MG63 (cell line): ENCODE measurements at places on chromosomes 7 and 10.
A peak's percentile ranks its signal among the peaks of the same experiment; 100 is the strongest.

DNA sequence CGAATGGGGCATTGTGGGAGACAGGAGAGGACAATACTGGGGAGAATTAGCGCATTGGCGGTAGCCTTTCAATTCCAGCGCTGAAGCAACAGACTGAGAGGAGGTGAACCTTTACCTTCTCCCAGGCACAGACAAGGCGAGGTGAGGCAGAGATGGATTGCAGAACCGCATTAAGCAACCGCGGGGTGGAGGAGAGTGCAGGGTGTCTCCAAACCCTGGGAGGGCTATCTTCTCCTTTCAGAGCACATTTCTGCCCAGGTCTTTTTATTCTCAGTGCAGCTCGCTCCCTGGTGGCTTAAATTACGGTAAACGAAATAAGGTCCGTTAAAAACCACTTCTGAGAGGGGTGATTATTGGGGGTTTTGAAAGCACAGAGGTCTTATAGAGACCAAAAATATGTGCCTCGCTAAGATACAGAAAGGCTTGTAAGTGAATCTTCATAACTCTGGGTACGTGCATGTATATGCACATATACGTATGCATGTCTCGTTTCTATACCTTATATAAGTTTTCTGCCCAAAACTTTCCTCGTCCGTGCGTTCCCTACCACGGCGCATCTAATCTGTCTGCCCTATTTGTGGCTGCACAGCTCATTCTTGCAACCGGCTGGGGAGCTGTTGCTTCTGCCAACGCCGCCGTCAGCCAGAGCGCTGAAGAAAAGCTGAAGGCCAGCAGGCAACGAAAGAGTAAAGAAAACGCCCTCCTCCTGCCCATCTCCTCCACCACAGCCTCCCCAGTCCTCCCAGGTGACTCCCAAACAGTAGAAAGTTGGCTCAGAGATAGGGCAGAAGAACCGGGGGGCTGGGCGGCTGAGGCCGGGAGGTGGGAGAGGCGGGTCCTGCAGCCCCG lies 895 bp upstream of the ZNF804B start:
- DNase-seq = peak; percentile 46

DNA sequence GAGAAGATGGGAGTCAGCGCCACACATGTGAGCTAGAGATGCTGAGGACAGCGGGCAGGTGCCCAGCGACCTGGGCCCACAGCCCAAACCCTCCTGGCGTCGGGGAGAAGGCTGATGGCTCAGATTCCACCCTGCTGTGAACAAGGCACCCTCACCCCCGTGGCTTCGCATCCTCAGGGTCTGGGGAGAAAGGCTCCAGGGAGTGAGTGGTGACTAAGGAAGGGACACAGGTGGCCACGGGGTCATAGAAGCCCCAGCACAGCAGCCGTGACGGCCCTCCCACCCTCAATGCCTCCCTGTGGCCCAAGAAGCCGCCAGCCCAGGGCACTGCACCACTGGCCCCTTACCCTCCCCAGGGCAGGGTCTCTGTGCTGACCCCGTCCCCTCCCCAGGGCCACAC lies 19.6 kb downstream of the INTS1 start:
- no peak for DNase-seq

DNA sequence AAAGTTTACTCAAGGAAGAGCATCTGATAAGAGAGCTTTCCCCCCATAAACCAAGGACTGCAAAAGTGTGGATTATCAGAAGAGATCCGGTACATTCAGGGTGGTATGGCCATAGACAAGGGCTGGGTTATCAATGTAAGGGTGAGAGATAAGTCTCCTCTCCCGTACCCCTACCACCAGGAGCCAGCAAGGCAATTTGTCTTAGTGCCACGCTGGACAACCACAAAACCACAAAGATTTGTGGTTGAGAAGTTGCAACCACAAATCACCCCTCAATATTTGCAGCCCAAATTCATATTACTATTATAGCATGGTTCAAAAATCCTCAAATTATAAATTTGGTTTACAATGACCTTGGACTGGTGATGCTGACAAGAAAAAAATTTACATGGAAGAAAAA lies 2.3 kb upstream of the ZSCAN25 start:
- no peak for DNase-seq

GRCh38 chr10:125984865-125985495 lies 88.6 kb downstream of the FANK1 start:
- DNase-seq = no peak

DNA sequence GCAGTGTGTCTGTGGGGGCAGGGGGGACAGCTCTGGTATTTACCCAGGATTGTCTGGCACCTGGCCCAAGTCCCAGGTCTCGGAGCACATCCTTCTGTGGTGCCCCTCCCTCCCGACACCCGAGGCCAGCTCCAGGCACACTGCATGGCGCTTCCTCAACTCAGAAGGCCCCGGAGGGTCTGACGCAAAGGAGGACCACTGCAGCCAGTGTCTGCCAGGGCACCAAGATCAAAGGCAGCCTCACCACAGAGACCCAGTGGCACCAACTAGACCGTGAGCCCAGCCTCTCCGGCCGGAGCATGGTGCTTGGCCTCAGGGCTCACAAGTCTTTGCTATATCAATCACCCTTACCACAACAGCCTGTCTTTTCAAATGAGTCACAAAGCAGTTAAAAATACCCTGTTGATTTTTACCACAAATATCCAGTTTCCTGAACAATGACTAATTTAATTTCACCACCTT lies 99.3 kb upstream of the DDC start:
- DNase-seq = peak; percentile 64

DNA sequence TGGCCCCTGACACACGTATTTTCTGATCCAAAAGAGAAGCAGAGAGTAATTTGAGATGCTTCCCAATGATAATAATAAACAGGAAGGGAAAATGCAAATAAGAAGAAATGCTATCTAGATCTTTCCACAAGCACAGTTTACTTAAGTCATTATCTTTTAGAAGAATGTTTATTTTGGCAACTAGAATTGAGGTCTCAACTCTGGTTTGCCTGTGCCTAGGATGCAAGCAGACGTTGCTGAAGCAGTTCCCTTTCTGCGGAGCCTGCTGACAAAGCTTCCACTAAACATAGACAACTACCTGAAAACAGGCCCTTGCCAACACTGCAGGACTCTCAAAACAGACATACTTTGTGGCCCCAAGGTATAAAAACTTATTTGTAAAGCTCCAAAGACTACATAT lies 315.8 kb upstream of the POM121L12 start:
- DNase-seq = no peak

GRCh38 chr10:116690356-116691322 lies 51.7 kb downstream of the HSPA12A start:
- no peak for DNase-seq

- DNase-seq = no peak
These were observed 87.4 kb upstream of the DDC start for GRCh38 chr7:50652400-50653125.

GRCh38 chr10:101319241-101319915 lies 34.6 kb upstream of the BTRC start:
- DNase-seq = no peak

- no peak for DNase-seq
These were observed 71.4 kb downstream of the INSIG1 start for GRCh38 chr7:155368894-155369600.

GRCh38 chr7:6637544-6638229 lies 569 bp downstream of the ZNF316 start:
- DNase-seq = peak; percentile 59

- DNase-seq = peak; percentile 83
These were observed 106.7 kb downstream of the TES start for GRCh38 chr7:116316838-116317628.

DNA sequence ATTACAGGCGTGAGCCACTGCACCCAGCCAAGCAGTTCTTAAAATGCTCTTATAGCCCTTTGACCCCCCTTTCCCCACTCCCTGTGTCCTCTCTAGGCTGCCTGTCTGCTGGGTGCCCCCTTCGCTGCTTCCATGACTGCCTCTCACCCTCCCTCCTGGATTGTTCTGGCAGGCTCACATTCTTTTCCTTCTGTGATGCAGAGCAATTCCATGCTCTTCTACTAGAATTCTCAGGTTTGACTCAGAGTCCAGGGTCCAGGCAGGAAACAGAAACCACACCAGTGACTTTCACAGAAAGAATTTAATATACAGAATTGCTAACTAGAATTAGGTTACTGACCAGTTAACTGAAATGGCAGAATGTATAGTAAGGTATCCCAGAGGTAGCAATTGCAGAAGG lies 244.8 kb downstream of the BAMBI start:
- DNase-seq = peak; percentile 12
